HFFc6 (cell line): ENCODE measurements at places on chromosomes 5 and 9. TPM values are rescaled to one million over a fixed set of nuclear protein-coding genes. Genes with fewer than 3 reads are reported as not detected.

ABLIM3 gene
- 25.2 to 50.3 TPM (median 30.4 TPM) in 3 replicates for total RNA-seq

RABGAP1 gene
- 29.5 to 32.3 TPM (median 31.5 TPM) in 3 replicates for total RNA-seq

RNF183 gene
- not detected in 3 replicates for total RNA-seq

IFNK gene
- total RNA-seq, result not detected in 3 replicates

MCIDAS gene
- not detected in 3 replicates for total RNA-seq

SELENOP gene
- 0.26 and 0.51 TPM in 2 replicates for total RNA-seq

RNF208 gene
- 2.2 to 3.4 TPM (median 3.3 TPM) in 3 replicates for total RNA-seq

ALDH1A1 gene
- total RNA-seq, result 168 to 704 TPM (median 186 TPM) in 3 replicates

CENPH gene
- 11.9 to 21.0 TPM (median 17.0 TPM) in 3 replicates for total RNA-seq

CARTPT gene
- total RNA-seq, result not detected in 3 replicates

PCDHB4 gene
- total RNA-seq, result 0.34 to 0.58 TPM (median 0.38 TPM) in 3 replicates

TEX48 gene
- total RNA-seq, result not detected in 3 replicates

DNA sequence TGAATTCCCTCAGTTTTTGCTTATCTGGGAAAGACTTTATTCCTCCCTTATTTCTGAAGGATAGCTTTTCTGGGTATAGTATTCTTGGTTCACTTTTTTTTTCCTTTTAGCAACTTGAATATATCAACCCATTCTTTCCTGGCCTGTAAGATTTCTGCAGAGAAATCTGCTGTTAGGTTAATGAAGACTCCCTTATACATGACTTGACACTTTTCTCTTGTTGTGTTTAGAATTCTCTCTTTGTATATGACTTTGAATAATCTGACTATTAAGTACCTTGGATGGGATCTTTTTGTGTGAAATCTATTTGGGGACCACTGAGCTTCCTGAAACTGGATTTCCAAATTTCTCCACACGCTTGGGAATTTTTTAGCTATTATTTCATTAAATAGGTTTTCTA lies 55.0 kb upstream of the CDK5RAP2 start:
- no peak for DNase-seq

- DNase-seq, result peak; percentile 68
Observed at GRCh38 chr5:107869438-107870115, 198.8 kb upstream of the EFNA5 start.

- DNase-seq, result no peak
Observed at GRCh38 chr9:35556776-35557175, 48.3 kb upstream of the TESK1 start.

- DNase-seq, result no peak
Observed at GRCh38 chr9:134681061-134681661, 39.6 kb downstream of the COL5A1 start.

DNA sequence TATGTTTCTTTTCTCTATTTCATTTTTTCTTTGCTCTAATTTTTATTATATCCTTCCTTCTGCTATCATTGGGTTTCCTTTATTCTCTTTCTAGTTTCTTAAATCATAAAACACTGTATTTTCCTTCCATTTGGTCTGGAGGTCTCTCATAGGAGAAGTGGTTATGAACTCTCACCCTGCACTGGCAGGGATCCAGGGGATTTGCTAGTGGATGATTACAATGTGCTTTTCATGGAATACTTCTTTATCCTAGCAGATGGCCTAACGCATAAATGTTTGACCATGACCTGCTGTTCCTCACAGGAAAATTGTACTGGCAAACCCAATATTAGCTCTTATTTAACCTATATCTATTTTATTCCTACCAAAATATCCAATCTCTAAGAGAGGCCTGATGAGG lies 31.5 kb upstream of the SGCD start:
- no peak for DNase-seq

- no peak for DNase-seq
Observed at GRCh38 chr5:170945275-170945674, 83.5 kb downstream of the RANBP17 start.

- peak; percentile 98 for DNase-seq
Observed at GRCh38 chr5:78699552-78700153, 51.1 kb upstream of the LHFPL2 start.

DNA sequence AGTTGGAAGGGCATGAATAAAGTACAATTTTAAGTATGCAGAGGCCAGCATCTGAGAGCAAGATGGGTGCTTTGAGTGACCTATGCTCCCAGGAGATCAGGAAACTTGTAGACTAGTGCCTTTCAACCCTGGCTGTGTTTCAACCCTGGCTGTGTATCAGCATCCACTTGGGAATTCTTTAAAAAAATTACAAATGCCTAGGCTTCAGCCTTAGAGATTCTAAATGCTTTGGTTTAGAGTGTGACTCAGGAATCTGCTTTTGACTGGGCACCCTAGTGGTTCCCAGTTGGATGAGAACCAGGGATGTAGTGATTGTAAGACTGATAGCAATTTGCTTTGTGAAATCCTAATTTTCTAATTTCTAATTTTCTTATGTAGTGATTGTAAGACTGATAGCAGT lies 65.6 kb downstream of the RALGPS1 start:
- no peak for DNase-seq

DNA sequence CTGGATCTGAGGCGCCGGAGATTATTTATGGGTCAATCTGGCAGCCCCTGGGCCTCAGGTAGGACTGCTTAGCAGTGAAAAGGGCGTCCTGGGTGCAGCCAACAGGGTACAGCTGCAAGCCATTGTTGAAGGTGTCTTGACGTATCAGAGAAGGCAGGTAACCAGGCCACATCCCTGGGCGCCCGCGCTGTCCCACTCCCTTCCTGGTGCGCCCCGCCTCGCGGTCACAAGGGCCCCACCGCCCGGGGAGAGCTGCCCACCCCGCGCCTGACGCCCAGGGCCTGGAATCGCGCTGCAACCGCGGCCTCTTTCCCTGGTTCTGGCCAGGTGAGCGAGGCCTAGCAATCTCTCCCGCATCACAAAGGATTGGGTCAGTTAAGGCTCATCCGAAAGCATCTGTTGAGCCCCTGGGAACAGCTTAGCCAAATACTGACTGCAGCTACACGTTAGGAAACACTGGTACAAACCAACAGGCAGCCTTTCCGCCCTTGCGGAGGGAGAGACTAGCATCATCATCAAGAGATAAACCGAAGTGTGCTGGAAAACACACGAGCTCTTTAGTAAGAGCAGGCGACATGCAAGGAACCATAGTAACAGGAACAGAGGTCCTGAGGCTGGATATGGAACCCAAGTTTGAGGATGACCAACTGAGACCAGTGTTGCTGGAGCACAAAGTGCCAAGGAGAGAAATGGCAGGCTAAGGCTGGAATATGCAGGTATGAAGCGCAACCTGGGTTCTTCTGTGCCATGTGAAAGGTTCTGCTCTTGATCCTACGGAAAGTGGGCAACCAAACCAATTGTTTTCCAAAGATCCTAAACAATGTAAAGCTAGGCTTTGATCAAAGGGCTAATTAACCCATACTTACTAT lies 3.6 kb downstream of the RPS23 start:
- no peak for DNase-seq

DNA sequence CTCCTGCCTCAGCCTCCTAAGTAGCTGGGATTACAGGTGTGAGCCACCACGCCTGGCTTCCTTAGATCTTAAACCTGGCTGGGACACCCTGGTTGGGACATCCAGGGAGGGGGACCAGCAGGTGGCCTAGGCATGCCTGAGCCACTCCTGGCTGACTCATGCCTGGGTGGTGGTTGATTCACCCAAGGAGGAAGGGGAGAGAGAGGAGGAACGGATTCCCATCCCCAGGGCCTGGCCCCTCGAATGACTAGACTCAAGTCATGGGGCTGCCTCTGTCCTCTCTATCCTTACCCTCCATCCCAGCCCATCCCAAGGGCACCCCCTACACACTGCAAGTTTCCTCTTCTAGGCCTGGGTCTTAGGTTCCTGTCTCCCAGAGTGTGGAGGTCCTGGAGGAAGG lies 12.7 kb downstream of the EEIG1 start:
- peak; percentile 54 for DNase-seq

GRCh38 chr9:10127867-10128266 lies 484.9 kb downstream of the PTPRD start:
- peak; percentile 43 for DNase-seq

DNA sequence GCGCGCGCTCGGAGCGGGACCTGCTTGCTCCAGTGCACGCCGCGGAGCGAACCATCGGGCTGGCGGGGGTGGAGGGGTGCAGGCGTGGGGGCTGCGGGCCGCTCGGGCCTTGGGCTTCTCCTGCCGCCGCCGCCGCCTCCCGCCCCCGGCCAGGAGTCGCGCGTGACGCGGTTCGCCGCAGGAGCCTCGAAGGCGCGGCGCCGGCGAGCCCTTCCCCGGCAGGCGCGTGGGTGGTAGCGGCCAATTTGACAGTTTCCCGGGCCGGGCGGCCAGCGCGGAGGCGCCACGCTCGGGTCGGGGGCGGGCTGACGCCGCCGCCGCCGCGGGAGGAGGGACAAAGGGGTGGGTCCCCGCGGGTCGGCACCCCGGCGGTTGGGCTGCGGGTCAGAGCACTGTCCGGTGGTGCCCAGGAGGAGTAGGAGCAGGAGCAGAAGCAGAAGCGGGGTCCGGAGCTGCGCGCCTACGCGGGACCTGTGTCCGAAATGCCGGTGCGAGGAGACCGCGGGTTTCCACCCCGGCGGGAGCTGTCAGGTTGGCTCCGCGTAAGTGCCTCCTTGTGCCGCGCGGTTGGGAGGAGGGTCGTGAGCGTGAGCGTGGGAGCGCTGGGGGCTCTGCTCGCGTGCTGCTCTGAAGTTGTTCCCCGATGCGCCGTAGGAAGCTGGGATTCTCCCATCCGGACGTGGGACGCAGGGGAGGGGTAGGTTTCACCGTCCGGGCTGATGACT lies at the start of gene TJP2:
Gene TJP2 (plus strand): TSS at position 387 of the 725 bp plus-strand sequence. CDS start 96 bp downstream, at position 483.
- DNase-seq, result peak; percentile 43

GRCh38 chr5:156715287-156715686 lies 134.8 kb upstream of the PPP1R2B start:
- no peak for DNase-seq

DNA sequence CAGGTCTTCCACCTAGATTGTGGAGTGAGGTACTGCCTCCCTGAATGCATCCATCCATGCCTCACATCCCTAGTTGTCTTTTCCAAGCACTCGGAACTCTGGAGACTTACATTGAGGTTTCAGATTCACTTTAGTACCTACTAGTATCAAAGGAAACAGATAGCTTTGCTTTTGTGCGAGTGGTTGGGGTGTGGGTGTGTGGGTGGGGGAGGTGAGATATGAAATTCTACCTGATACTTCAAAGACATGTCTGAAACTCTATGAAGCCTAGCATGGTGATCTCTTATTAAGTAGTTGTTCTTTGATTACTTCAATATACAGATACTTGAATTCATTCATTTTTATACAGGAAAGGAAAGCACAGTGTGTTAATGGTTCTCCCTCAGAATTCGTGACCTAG lies 64.4 kb downstream of the MCCC2 start:
- no peak for DNase-seq

- no peak for DNase-seq
Observed at GRCh38 chr5:149422366-149423048, 43.4 kb upstream of the IL17B start.

GRCh38 chr5:78886341-78887230 lies 98.5 kb downstream of the ARSB start:
- no peak for DNase-seq

- no peak for DNase-seq
Observed at GRCh38 chr9:105328872-105329718, 84.6 kb downstream of the SLC44A1 start.

GRCh38 chr5:29879401-29879800 lies 1314.1 kb upstream of the CDH6 start:
- no peak for DNase-seq

- no peak for DNase-seq
Observed at GRCh38 chr5:35010676-35011075, 37.1 kb downstream of the AGXT2 start.

DNA sequence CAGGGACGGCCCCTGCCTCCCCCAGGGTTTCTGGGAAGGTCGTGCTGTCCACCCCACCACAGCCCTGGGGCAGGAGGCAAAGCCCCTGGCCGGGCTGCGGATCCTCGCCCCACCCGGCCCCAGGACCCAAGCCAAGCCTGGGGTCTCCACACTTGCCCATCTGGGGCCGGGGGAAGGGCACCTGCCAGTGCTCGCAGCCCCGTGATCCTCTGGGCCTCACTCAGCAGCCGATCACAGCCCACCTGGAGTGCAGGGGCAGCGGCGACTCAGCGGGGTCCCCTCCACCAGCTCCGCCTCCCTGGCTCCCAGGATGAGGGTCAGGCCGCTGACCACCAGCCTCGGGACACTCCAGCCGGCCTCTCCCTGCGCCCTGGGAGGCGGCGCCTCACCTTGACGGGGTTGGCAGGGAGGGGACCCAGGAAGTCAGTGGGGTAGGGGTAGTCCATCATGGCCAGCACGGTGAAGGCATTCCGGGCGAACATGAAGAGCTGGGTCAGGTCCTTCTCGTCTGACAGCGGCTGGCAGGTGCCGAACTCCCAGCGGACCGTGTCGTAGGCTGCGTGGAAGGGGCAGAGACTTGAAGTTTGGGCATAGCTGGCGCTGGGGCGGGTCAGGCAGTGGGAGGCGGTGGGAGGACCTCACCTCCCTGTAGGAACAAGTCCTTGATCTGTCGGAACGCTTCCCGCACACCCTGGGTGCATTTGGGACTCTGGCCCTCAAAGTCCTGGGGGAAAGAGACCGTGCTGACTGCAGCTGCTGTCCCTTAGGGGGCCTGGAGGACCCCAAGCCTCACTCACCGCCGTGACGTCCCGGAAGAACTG lies 1.8 kb downstream of the DPP7 start:
- DNase-seq, result no peak

DNA sequence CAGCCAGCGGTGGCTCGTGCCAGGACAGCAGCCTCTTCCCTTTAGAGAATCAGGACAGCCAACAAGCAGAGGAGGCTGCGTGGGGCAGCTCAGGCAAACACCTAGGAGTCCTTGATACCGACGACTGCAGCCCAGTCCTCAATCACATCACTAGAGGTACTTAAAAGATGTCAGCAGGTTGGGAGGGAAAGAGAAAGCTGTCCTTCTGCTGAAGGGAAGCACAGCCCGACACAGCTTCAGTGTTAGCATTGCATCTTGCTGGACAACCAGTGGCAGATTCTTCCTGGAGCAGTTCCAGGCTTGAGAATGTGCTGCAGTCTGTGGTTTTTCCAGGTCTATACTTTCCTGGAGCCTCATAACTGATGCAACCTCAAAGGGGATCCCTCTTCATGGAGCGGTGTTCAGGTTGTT lies 230.5 kb downstream of the SYK start:
- no peak for DNase-seq

DNA sequence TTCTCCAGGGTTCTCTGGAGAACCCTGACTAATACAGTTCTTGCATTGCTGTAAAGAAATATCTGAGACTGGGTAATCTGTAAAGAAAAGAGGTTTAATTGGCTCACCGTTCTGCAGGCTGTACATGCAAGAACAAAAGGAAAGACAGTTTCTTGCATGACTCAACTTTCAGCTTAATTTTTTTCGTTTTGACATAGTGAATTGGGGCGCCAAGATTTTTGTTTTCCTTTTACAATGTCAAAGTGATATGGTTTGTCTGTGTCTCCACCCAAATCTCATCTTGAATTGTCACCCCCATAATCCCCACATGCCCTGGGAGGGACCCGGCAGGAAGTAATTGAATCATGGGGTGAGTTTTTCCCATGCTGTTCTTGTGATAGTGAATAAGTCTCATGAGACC lies 11.8 kb upstream of the CRHBP start:
- no peak for DNase-seq

GRCh38 chr9:123390337-123391135 lies 34.5 kb downstream of the CRB2 start:
- DNase-seq, result no peak

GRCh38 chr9:127449332-127449966 lies 1.8 kb downstream of the RPL12 start:
- DNase-seq, result no peak

- no peak for DNase-seq
Observed at GRCh38 chr5:52998552-52999313, 9.6 kb downstream of the ITGA2 start.

GRCh38 chr9:3736161-3736560 lies 210.4 kb upstream of the RFX3 start:
- no peak for DNase-seq
